ENCODE measurements at places on chromosomes 5 and 9.

- no peak for DNase-seq
Measured at GRCh38 chr5:1376981-1377380, 32.1 kb upstream of the CLPTM1L start.

- DNase-seq, result peak; percentile 27
Measured at GRCh38 chr5:77777911-77778310, 1.8 kb upstream of the TBCA start.

GRCh38 chr5:44935871-44936270, 127.1 kb downstream of the MRPS30 start:
- DNase-seq, result no peak

- DNase-seq, result no peak
Measured at GRCh38 chr9:110785166-110785565, 116.6 kb downstream of the MUSK start.

GRCh38 chr9:86838519-86839497, 108.5 kb downstream of the GAS1 start:
- no peak for DNase-seq

- DNase-seq, result no peak
Measured at GRCh38 chr9:34777666-34778065, 67.7 kb upstream of the CCL21 start.

DNA sequence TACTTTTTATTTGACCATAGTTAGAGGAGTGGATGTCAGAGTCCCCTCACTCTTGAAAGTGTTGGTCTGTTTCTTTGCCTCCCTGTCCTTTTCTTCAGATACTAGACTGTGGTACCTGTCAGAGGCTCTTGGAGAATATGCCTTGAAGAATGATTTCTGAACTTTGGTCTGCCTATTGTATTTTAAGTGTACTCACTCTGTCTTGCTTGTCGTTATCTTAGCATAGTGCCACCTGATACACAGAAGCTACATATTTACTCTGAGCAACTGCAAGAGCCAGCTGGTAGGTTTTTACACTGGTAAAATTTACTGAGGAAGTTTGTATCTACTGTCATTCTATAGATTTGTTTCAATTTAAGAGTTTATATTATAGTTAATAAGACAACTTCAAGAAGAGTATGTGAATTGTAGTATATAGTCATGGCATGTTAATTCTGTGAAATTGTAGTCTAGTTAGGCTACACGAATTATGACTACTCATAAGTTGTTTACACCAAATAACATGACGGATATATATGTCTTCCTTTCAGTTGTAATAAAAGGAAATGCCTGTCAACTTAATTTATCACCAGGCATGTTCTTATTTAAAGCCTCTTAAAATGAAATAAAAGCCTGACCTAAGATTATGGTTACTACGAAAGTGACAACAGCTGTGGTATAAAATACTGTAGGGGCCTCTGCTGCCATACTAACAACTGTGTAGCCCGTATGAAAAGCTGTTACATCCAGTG, 201.7 kb downstream of the KDM4C start:
- no peak for DNase-seq

- DNase-seq, result no peak
Measured at GRCh38 chr5:55538661-55539060, 3.9 kb upstream of the PLPP1 start.

- no peak for DNase-seq
Measured at GRCh38 chr9:110399983-110400382, 62.3 kb upstream of the TXNDC8 start.

DNA sequence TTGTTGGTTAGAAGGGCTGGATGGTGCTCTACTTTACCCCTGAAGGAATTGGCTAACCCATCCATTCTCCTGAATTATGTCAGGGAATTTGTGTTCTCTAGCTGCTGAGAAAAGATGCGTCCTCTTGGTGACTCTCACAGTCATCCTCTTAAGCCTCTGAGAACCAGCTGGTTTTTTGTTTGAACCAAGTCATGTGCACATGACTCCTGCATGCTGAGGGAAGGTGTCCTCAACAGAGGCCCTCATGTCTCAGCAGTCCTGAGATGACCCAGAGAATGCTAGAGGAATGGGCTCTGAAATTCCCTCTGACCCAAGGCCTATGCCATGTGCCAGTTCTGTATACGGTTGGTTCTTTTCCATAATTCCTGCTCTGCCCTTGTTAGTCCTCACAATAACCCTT, 10.4 kb upstream of the C5orf63 start:
- no peak for DNase-seq

DNA sequence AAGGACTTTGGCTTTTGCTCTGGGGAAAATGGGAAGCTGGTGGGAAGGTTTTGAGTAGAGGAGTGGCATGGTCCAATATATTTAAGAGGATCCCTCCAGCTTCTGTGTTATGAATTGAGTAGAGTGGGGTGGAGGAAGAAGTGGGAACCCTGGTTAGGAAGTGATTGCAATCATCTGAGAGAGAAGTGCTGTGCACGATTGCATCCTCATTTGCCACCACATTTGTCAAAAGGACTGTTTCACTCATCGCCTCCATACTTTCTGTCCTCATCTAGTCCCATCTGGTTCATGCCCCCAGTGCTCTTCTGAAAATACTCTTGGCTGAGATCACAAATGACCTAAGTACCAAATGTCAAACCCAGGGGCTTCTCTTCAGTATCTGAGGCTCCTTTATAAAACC, 192.1 kb downstream of the RAB3C start:
- DNase-seq, result no peak

GRCh38 chr9:137294091-137294680, 7.9 kb downstream of the NRARP start:
- DNase-seq, result peak; percentile 52

- DNase-seq, result no peak
Measured at GRCh38 chr9:17789316-17789715, 210.4 kb downstream of the SH3GL2 start.

DNA sequence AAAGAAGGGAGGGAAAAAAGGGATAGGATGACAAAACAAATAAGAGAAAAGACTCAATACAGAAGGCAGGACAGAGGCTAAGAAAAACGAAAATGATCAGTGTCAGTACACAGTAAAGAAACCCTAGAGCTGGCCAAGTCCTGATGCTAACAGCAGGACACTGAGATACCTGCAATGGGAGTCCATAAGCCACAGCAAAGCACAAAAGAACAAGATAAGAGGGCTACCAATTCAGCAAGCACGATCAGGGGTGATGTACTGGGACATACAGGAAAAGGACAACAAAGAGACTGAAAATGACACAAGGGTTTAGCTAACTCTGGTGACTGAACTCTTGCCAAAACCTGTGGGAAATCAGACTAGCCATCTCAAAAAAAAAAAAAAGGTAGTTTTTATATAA, 1072.6 kb upstream of the COX7C start:
- no peak for DNase-seq

- DNase-seq, result peak; percentile 82
Measured at GRCh38 chr5:40689438-40689837, 9.7 kb downstream of the PTGER4 start.

DNA sequence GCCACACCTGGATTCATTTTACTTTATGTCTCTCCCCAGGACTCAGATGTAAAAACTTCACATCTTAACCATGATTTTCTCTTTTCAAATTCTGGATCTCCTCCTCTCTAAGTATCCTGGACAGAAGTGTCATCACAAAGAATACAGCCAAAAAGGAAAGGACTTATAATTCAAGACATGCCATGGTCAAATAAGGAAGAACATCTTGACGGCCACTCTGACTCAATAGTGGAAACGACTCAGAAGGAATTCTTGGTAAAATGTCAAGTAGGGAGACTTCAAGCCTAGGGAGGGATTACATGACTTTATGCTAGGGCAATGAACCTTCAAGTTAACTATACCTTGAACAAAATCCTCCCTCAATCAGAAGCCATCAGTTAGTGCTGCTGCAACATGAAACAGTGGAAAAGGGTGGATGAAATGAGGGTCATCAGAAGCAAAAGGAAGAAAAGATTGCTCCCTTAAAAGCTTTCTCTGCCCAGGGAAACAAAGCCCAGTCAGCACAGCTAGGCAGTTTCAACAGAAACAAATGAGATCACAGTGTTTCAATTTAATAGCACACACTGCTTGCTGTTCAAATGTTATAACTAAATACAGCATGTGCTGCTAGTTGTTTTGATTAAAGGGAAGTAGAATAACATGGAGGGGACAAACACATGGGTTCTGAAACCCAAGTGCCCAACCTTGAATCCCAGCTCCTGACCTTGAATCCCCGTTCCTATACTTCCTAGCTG, 101.4 kb downstream of the LPAR1 start:
- no peak for DNase-seq

- DNase-seq, result no peak
Measured at GRCh38 chr5:7828269-7828668, 22.7 kb downstream of the CFAP90 start.

GRCh38 chr5:95907740-95908706, 53.6 kb downstream of the ELL2 start:
- DNase-seq, result no peak

DNA sequence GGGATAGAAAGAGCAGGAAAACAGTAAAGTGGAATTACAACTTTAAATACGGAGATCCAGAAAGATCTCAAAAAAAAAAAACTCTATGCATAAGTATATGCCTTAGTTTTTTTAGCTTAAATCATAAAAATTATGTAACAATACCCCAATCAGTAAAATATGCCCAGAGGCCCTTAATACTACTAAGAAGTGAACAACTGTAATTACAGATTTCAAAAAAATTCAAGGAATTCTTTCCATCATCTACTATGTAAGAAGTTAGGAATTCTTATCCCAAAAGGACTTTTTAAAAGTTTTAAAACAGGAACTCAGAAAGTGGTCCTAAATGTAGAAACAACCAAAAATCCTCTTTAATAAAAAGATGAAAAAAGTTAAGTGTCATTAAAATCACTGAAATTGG, 111.3 kb downstream of the SSBP2 start:
- DNase-seq, result no peak

- no peak for DNase-seq
Measured at GRCh38 chr5:138212828-138213160, 329 bp downstream of the CDC23 start.

DNA sequence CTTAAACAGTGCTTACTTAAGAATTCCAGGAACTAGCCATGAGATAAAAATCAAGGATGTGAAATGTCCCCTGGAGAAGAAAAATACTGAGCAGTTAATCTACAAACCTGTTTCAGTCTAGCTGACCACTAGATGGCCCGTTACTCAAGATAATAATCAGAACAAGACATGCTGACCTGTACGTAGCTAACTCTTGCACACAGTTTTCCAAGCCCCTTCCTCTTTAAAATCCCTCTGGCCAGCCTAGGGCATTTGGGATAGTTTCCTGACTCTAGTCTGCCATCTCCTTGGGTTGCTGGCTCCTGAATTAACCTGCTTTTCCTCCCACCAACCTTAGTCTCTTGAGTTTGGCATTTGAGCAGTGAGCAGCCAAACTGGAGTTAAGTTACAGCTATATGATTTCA, 59.2 kb upstream of the TRAF1 start:
- no peak for DNase-seq

DNA sequence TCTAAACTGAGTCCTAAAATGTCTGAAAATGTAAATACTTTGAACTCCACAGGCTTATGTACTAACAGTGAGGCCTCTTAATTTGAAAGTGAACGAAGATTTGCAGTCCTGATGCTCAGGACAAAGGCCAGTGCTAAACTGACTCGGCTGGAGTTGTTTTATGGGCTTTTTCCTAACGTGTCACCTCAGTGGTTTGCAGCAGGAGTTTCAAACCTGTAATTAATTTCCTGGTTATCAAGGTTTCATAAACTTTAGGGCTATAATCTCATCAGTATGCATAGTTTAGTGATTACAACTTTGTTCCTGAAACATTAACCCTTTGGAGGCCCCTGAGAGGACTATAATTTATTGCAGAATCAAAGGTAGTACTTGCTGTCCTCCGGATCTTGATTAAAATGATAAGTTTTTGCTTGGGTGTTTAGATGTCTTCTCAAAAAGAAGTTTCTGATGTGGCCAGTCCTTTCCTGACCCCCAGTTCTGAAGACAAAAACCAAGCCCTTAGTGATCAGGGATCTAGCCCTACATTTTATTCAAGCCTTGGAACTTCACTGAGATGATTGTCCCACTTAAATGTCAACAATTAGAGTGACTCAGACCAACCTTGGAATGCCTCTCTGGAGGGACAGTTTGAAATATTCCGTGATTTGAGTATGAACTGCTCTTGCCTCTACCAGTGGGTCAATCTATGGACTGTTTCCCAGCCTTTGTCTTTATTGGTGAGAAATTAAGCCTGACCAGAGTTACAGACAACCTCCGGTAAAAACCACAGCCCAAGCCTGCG, 11.1 kb upstream of the S100Z start:
- DNase-seq, result no peak

DNA sequence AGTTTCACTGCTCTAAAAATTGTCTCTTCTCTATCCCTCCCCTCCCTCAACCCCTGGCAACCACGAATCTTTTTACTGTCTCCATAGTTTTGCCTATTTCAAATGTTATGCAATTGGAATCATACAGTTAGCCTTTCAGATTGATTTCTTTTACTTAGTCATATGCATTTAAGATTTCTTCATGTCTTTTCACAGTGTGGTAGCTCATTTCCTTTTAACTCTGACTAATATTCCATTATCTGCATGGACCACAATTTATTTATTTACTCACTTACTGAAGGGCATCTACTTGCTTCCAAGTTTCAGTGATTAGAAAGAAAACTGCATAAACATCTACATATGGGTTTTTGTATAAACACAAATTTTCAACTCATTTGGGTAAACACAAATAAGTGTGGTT, 372.3 kb downstream of the CDH18 start:
- no peak for DNase-seq

DNA sequence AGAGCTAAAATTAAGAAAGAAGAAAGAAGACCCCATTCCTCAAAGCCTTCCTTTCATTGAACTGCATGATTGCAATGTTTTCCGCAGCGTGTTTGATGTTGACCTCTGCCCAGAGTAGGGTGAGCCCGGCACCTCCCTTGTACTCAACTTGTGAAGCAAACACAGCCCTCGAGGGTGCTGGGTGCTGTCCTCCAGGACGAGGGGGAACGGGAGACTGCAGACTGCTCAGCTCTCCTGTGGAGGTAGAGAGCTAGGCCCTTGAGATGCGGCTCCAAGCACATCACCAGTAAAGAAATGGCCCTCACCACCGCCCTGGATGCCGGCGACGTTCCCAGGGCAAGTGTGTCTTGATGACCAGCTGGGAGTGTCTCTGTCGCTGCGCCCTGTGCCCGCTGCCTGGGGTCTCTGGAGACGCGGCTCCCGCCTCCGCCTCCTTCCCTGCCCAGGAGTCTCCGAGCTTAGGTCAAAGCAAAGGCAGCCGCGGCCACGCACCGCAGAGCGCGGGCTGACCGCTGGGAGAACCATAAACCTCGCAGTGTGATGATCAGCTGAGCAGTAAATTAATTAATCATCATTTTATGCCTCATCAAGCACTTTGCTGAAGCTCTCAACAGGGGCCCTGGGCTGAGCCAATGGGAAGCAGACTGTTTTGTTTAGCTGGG, 108.7 kb downstream of the IRX2 start:
- DNase-seq, result no peak

GRCh38 chr5:81852291-81853029, 101.6 kb upstream of the SSBP2 start:
- DNase-seq, result peak; percentile 18

Measured in activated CD8-positive, alpha-beta T cell treated with anti-CD3 and anti-CD28 coated beads for 36 hours (primary cell).